Stimulated activated CD8-positive, alpha-beta memory T cell treated with anti-CD3 and anti-CD28 coated beads, Interleukin-15, amount 100 ng/mL, for 1 hour (primary cell): ENCODE measurements at places on chromosomes 11 and 22.

DNA sequence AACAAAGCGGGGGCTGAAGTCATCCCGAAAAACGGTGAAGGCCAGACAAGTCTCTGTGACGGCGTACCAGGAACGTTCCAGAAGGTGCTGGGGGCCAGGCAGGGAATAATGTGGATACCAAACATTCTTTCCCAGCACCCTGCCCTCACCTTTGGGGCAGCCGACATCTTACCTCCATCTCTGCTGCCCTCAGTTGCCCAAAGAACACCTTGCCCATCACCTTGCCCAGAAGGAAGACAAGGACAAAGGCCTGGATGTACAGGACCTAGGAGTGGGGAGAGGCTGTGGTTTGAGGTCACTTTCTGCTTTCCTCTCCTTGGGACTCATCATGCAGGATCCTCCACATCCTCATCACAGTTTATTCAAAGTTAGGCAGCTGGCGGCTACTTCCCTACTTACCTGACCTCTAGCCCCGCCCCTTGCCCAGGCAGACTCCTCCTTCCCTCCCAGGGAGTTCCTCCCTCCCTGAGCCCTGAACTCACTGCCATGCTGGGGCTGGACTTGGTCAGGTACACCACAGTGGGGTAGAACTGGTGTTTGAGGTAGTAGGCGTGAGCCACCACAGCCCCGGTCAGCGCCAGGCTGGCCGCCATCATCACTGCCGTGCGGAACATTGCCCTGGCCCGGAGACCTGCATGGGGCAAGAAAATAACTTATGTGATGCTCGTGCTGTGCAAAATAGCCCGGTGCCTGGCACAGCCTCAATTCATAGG lies 1.2 kb downstream of the SYVN1 start:
- no peak for DNase-seq

DNA sequence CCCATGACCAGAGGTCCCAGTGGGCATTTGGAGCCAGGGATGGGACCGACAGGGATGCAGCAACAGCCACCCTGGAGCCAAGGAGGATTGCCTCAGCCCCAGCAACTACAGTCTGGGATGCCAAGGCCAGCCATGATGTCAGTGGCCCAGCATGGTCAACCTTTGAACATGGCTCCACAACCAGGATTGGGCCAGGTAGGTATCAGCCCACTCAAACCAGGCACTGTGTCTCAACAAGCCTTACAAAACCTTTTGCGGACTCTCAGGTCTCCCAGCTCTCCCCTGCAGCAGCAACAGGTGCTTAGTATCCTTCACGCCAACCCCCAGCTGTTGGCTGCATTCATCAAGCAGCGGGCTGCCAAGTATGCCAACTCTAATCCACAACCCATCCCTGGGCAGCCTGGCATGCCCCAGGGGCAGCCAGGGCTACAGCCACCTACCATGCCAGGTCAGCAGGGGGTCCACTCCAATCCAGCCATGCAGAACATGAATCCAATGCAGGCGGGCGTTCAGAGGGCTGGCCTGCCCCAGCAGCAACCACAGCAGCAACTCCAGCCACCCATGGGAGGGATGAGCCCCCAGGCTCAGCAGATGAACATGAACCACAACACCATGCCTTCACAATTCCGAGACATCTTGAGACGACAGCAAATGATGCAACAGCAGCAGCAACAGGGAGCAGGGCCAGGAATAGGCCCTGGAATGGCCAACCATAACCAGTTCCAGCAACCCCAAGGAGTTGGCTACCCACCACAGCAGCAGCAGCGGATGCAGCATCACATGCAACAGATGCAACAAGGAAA lies 27.3 kb upstream of the L3MBTL2 start:
- no peak for DNase-seq

DNA sequence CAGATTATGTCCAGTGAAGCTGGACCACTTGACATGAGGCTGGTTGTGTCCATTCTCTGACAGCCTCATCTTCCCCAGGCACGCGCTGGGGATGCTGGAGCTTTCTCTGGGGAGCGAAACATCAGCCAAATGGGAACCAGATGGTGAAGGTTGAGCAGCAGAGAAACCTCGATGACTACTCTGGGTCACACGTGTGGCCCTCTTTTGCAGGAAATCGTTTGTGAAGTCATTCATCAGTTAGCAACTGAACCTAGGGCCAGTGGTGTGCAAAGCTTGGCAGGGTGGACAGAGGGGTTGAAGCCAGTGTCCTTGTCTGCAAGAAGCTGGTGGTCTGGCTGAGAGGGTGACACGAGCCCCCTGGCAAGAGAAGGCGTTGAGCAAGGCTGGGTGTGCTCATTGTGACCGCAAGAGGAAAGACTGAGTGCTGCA lies 109.8 kb downstream of the ZBTB16 start:
- DNase-seq = no peak

DNA sequence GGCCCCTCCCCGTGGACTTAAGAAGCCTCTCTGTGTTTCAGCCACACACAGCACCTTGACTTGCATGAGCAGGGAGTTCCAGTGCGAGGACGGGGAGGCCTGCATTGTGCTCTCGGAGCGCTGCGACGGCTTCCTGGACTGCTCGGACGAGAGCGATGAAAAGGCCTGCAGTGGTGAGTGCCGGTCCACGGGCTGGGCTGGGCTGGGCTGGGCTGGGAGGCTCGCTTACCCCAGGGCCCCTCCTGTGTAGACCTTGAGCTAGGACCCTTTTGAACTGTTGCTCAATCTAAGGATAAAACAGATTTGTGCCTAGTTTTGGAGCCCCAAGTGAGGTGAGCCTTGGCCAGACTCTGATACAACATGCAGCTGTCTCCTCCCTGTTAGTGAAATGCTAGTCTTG lies 151.4 kb upstream of the SORL1-AS1 start:
- no peak for DNase-seq

DNA sequence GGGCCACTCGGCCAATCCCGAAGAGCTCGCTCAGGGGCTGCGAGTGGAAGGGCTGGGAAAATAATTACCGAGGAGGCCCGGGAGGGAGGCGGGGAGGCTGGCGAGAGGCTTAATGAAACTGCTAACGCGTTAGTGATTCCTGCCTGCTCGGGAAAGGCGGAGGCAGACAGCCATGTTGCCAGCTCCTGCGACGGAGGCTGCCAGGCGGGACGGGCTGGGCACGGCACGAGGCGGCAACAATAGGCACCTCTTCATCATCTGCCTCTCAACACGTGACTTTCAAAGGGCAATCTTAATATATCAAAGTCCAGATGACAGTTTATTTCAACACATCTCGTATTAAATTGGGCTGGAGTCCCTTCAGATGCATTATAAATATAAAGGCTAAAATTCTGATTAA lies 68.0 kb upstream of the TCF20 start:
- no peak for DNase-seq

GRCh38 chr11:66216911-66217310 lies 51.5 kb upstream of the RAB1B start:
- no peak for DNase-seq

GRCh38 chr22:35863432-35863831 lies 145.8 kb downstream of the APOL5 start:
- DNase-seq = no peak

- no peak for DNase-seq
Measured at GRCh38 chr11:110469127-110469526, 39.4 kb downstream of the FDX1 start.

GRCh38 chr11:70825893-70826540 lies 426.4 kb downstream of the SHANK2 start:
- no peak for DNase-seq

DNA sequence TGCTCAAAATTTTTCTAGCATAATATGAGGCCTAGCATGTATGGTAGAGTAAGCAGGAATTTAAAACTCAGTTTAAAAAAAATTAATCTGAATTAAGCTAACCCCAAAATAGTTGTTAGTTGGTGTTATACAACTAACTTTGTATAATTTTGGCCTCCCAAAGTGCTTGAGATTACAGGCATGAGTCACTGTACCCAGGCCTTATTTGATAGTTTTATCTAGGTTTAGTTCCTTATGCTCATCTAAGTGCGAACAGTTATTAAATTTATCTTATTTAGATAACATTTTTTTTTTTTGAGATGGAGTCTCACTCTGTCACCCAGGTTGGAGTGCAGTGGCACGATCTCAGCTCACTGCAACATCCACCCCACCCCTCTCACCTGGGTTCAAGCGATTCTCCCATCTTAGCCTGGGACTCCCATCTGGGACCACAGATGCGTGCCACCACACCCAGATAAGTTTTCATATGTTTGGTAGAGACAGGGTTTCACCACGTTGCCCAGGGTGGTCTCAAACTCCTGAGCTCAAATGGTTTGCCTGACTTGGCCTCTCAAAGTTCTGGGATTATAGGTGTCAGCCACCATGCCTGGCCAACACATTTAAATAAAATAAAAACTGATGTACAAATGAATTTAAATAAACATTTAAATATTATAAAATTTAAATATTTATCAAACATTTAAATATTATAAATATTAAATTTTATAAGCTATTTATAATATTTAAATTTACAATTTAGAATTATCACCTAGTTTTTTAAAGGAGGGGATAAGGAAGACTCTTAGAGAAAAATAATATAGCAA lies 7.5 kb downstream of the IL18 start:
- DNase-seq = no peak

DNA sequence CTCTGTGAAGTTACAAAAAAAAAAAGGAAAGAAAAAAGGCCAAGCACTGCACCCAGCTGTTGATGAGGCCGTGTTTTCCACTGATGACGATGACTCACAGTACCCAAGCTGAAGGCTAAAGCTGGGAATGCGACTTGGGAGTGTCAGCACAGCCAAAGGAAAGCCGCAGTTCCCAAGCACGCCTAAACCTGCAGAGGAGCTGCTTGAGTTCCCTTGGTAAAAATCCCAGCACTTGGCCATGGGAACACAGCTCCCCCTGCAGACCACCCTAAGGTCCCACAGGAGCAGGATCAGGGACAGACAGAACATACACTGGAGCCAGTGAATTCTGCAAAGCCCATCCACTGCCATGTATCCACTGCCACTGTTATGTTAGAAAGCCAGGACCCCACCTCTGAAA lies 39.9 kb downstream of the SERGEF start:
- no peak for DNase-seq

- no peak for DNase-seq
Measured at GRCh38 chr11:86440305-86440716, 65.6 kb downstream of the CCDC81 start.

DNA sequence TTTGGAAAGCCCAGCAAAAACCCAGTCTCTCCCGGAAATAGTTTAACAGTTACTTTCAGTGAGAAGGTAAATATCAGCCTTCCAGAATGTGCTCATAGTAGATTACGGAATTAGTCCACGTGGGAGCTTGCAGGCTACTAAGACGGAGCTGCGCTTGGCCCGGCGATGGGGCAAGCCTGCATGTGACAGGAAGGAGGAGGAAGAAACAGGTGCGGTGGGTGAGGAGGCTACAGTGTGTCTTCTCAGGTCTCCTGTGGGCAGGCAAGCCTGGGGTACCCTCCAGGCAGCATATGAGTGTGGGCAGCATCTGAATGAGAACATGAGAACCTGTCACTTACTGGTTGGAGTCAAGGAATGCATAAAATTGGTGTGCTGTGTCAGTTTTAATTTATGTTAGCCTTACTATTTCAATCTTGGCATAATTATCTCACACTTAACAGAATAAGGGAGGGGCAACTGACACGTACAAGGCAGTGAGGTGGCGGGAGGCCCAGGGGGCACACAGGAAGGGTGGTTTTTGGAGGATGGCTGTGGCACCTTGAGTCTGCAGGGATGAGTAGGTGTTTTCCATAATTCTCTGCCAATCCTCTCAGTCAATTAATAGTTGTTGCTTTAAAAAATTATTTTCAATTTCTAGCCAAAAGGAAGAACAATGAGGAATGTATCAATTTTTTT lies 35.7 kb downstream of the CLMP start:
- no peak for DNase-seq

GRCh38 chr11:5276697-5277096 lies 7.0 kb upstream of the HBE1 start:
- DNase-seq = no peak

- no peak for DNase-seq
Measured at GRCh38 chr11:122706291-122707088, 51.0 kb downstream of the UBASH3B start.

DNA sequence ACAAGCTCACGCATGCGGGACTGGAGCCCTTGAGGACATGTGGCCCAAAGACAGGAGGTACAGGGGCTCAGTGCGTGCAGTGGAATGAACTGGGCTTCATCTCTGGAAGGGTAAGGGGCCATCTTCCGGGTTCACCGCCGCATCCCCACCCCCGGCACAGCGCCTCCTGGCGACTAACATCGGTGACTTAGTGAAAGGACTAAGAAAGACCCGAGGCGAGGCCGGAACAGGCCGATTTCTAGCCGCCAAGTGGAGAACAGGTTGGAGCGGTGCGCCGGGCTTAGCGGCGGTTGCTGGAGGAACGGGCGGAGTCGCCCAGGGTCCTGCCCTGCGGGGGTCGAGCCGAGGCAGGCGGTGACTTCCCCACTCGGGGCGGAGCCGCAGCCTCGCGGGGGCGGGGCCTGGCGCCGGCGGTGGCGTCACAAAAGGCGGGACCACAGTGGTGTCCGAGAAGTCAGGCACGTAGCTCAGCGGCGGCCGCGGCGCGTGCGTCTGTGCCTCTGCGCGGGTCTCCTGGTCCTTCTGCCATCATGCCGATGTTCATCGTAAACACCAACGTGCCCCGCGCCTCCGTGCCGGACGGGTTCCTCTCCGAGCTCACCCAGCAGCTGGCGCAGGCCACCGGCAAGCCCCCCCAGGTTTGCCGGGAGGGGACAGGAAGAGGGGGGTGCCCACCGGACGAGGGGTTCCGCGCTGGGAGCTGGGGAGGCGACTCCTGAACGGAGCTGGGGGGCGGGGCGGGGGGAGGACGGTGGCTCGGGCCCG lies at the start of gene MIF:
TSS of gene MIF (plus strand) at position 439 of the 765 bp plus-strand sequence. CDS start at position 531, 92 bp downstream.
- DNase-seq = peak; percentile 91

DNA sequence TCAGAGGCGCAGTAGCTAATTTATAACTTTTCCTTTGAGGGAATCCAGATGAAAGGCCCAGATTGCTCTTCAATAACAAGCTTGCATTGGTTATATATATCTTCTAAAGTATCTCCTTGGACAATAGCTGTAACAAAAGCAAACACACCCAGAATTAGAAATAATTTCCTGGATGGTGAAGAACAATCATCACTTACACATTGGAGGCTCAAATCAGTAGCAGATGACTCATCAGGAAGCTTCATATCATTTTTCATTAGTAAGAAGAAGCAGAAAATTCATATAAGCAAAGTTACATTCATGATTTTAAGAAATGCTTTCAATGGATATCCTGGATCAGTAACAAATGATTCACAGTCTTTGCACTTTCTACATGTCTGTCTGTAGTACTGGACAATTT lies 173.6 kb upstream of the CCDC90B start:
- no peak for DNase-seq

DNA sequence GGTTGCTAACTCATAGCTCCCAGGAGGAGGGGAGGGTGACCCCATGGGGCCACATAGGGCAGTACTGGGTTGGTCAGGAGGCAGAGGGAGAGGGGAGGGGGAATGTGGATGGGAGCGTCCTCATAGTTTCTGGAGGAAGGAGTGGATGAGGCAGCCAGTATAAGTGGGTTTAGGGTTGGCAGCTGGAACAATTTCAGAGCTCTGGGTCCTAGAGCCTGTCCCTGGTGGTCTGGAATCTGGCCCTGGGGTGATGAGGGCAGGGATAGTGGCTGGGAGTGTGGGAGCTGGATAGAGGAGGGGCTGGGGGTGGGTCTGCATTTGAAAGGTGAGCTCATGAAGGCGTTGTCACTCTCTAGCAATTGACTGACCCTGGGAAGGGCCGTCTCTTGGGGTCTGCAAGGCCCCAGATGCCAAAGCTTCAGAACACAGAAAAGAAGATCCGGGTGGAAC lies 5.3 kb upstream of the MRGPRG start:
- DNase-seq = no peak

- DNase-seq = peak; percentile 94
Measured at GRCh38 chr11:134253188-134253993, at the start of the genes ACAD8 and THYN1. ACAD8 (plus strand) TSS chr11:134253568; CDS start chr11:134253601, 33 bp downstream. THYN1 (minus strand) TSS chr11:134253352; CDS start chr11:134252882, 470 bp downstream.
